ENCODE measurements at places on chromosomes 6 and 20.

- DNase-seq, result peak; percentile 34
Measured at GRCh38 chr6:113980937-113981554, 10.1 kb upstream of the HDAC2 start.

- no peak for DNase-seq
Measured at GRCh38 chr6:106470316-106470715, 109.8 kb downstream of the CRYBG1 start.

DNA sequence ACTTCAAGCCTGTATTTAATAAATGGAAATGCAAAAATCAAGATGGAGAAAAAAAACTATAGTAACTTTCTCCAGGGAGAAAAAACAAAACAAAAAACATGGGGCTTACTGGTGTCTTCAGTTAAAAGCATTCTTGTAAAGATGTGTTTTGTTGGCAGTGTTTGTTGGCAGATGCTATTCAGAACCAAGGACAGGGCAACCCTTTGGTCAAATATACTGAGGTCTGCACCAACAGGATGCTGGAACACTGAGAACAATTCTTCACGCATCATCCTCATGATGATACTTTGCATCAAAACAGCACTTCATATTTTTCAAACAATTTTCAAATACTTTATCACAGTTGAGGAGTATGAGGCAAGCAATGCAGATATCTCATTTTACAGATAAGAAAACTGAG is 63.7 kb upstream of the CBLN4 start:
- no peak for DNase-seq

DNA sequence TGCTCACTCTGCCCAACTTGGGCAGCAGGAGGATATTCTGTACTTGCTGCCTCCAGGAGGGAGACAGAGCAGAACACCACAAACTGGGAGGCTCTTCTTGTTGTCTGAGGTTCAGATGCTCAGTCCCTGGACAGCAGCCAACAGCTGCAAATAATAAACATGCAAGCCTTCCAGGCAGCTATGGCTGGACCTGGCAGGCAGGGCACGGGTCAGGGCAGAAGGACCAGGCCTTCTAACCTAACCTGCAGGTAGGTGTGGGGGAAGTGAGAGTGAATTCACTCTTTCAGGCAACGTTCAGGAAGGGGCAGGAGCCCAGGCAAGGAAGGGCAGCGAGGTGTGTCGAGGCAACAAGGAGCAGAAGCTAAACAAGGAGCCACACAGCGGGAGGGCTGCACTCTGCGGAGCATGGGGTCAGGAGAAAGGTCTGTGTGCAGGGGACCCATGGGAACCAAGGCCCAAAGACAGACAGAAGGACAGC is 31.5 kb downstream of the NINL start:
- DNase-seq, result no peak

GRCh38 chr20:21235484-21236445 is 67.4 kb upstream of the XRN2 start:
- peak; percentile 78 for DNase-seq

DNA sequence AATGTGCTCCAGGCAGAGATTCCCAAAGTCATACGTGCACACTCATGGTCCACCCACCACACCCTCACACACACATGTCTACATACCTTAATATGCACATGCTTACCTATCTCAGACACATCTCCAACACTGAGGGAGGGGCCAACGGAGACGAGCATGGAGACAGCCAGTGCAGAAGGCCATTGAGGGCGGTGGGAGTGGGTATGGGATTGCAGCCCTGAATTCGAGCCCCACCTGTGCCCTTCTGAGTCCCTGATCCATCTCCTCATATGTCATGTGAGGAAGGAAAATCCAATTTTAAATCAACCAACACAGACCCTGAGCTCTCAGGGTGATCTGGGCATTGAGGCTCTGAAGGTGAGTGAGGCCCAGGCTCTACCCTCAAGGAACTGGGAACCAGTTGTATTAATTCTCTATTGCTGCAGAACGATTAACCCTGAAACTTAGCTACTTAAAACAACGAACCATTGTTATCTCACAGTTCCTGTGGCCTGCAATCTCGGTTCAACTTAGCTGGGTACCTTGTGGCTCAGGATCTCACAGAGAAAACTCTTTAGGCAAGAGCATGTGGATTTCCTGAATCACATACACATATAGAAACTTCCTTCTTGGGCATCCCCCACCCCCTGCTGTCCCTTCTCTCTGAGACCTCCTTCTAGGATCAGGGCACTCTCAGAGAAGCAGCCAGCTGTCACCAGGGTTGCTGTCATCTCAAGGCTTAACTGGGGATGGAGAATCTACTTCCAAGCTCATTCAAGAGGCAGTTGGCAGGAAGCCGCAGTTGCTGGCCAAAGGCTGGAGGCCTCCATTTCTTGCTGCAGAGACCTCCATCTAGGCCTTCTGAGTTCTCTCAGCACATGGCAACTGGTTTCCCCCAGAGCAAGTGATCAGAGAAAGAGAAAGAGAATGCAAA is 28.3 kb downstream of the GLP1R start:
- no peak for DNase-seq

GRCh38 chr6:75178757-75179156 is 27.1 kb downstream of the COL12A1 start:
- no peak for DNase-seq

DNA sequence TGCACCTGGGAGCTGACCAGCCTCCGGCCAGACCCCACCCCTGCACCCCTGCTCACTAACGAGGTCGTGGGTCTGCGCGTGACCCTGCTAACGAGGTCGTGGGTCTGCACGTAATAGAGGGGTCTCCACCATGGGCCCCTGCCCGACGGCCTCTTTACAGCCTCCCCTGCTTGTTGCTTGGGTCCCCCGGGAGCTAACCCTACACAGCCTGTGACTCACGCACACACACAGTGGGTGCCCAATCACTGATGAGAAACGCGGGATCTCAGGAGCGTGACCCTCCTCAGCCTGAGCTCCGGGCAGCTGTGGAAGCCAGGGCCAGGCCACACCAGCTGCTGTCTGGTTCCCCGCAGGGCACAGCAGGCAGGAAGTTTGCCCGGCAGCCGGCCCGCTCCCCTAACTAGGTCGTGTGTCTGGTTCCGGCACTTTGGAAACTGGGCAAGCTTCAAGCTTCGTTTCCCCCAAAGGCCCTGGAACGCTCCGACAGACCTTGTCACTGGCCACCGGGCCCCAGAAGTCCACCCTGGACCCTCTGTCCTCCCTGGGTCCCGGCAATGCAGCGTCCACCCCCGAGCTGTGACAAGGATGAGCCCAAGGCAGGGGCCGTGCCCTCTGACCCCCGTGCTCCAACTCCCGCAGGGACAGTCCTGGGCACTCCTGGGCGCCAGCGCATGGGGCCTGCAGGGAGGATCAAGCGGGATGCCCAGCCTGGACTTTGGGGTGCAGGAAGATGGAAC is 767 bp downstream of the PTK6 start:
- no peak for DNase-seq

- no peak for DNase-seq
Measured at GRCh38 chr6:151121900-151122299, 117.9 kb upstream of the AKAP12 start.

DNA sequence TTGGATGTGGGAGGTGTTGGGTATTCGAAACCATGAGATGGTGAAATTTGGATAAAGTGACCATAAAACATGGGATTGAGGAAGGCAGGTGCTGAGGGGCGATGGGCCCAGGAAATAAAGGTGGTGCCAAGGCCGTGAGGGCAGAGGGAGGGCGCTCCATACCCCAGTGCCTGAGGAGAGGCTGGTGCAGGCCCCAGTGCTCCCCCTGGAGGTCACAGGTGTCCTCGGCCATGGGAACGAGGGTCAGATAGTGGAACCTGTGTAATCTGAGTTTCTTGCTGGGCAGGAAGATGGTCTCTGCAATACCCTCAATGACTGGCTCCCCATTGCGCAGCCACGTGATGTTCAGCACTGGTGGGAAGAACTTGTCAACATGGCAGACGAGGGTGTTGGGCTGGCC is 16.2 kb downstream of the HLA-DPB1 start:
- DNase-seq, result no peak

GRCh38 chr20:53434662-53435061 is 159.0 kb downstream of the ZNF217 start:
- DNase-seq, result peak; percentile 18

GRCh38 chr20:25082498-25082873 is 545 bp upstream of the VSX1 start:
- DNase-seq, result no peak

- DNase-seq, result no peak
Measured at GRCh38 chr6:170286246-170286933, 4.5 kb downstream of the DLL1 start.

GRCh38 chr6:148247386-148248063 is 95.1 kb upstream of the SASH1 start:
- no peak for DNase-seq

DNA sequence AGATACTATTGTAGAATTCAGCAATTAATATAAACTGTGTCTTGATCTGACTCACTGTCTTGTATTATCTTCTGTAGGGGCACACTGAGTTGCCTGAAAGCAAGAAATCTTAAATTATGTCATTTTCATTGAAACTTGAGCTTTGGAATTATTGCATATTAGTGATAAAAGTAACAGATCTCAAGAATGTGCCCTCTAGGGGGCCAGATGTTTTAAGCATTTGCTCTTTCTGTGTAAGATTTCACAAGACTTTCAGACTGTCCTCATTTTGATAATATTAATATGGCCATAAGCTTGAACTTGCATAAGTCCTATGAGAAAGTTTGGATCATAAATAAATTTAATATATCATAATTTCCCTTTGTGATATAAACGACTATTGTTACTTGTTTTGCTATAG is 55.5 kb upstream of the MYO6 start:
- DNase-seq, result no peak

DNA sequence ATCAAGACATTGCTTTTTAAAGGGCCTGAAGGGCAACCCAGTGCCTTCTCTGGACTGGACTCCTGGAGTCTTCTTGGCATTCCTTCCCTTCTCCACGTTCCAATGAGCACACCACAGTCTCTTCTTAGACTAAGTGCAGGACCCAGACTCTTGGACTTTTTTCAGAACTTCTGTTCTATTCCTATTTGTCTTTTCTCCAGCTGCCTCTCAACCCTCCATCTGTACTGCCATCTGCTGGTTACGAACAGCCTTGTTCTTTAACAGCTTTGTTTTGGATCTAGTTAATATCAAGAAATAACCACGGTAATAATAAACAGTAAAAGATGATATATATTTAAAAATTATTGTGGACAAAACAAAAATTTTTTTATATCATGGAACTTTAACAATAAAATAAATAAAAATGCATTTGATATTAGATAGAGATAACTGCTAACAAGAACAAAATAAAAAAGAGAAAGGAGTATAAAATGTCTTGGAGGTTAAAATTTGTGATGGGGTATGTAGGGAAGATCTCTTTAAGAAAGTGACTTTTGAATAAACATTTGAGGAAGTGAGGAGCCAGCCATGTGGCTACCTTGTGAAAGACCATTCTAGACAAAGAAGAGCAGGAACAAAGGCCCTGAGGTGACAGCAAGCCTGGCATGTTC is 105.1 kb upstream of the HCRTR2 start:
- DNase-seq, result peak; percentile 16

DNA sequence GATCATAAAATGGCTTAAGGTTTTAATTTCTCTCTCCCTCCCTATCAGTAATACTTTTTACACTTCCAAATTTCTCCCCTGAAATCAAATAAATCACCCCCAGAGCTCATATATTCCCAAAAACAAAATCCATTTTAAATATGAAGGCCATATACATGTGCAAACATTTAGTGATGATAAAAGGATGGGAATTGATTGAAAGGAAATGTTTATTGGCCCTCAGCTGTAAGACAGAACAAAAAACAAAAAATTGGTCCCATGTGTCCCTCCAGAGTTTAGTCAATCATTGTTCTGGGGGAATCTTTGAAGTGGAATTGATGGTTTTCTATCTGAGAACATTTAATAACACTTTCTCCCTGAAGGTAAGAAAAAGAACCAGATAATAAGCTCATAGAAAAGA is 91.7 kb downstream of the COL12A1 start:
- DNase-seq, result no peak

DNA sequence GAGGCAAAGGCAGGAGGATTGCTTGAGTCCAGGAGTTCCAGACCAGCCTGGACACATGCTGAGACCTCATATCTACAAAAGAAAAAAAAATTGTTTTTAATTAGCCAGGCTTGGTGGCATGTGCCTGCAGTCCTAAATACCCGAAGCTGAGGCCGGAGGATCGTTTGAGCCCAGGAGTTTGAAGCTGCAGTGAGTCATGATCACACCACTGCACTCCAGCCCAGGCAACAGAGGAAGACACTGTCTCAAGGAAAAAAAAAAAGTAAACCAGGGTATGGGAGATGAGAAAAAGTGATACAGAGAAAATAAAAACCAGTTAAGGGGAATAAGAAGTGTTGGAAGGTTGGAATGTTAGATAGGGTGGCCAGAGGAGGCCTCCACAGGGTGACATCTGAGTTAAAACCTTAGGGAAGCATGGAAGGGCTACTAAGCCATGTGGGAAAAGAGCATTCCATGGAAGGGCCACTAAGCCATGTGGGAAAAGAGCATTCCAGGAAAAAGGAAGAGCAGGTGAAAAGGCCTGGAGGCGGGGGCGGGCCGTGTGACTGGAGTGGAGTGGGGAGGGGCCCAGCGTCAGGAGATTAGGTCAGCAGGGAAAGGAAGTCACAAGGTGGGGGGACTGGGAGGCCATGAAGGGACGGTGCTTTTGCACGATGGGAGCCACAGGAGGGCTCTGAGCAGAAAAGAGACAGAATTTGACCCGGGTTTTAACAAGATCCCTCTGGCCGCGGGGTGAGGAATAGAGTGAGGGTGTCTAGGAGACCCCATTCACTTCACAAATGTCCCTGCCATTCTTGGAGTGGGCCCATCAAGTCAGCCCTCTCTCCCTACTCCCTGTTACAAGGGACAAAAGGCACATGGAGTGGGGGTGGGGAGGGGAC is 18.3 kb downstream of the CPNE5 start:
- DNase-seq, result peak; percentile 35

Measured in NCI-H2029 treated with DMSO at 0.1 percent for 48 hours (cell line).